8988T (cell line): ENCODE measurements at places on chromosomes 5 and 9.

- no peak for DNase-seq
These were observed 30.6 kb upstream of the IL6ST start for GRCh38 chr5:56025151-56025885.

- no peak for DNase-seq
These were observed 156.1 kb downstream of the NXNL2 start for GRCh38 chr9:88691091-88691490.

DNA sequence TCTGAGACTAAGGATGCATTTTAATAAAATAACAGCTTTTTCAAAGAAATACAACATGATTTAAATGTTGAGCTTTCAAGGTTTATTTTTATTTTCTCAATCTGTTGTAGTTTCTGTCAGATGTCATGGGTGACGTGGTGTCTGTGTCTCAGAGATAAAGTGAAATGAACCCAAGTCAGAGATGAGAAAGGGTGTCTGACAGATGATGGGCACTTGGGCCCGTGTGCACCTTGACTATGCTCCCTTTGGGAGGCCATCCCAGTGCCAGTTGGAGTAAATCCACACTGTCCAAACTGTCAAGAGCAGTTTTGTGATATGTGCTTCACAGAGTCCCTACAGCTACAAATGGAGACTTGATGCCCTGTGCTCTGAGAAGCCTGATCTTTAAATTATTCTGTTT lies 536.9 kb upstream of the FAM174A start:
- DNase-seq = no peak

GRCh38 chr5:123696921-123697341 lies 185.0 kb downstream of the CSNK1G3 start:
- DNase-seq = no peak

GRCh38 chr5:141003791-141004611 lies 37.7 kb downstream of the PCDHAC2 start:
- DNase-seq = no peak
